ENCODE measurements at places on chromosomes 11 and 22.

DNA sequence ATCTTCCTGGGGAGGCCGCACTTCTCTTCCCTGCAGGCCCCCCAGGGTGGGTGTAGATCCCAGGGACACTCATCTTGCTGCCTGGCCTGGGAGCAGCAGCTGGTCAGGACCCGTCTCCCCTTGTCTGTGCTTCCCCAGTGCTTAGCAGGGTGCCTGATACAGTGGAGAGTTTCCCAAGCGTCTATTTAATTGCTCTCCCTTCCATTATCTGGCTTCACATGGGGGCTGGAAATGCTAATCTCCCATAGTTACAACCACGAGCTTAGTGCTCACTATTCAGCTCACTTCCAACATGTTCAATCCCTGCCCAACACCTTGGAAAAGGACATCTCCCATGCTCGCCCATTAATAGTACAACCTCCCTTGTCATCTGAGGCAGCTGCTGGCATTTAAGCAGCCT is 100.5 kb downstream of the DSCAML1 start:
- no peak for DNase-seq

DNA sequence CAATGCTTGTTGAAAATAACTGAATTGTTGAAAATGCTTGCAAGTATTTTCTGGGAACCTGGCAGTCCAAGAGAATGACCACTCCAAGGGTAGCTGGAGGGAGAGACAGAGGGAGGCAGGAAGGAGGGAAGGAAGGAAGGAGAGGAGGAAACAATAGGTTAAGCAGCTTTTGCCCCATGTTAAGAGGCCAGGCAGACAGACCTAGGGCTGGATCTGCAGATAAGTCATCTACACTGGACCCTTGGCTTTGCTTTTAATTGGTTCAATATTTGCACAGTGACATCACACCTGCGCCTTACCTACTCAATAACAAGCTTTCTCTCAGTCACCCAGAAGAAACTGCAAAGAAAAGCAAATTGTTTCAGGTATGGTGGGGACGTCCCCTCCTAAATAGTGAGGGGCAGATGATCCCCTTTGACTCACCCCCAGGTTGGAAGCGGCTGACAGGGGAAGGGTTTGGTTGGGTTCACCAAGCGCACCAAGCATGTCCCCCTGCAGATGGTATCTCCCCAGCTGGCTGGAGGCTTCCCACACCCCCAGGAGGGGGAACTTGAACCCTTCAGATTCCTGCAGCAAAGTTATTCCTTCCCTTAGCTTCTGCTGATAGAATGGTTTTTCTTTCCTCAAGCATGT is 24.3 kb downstream of the MYH9 start:
- DNase-seq = no peak

DNA sequence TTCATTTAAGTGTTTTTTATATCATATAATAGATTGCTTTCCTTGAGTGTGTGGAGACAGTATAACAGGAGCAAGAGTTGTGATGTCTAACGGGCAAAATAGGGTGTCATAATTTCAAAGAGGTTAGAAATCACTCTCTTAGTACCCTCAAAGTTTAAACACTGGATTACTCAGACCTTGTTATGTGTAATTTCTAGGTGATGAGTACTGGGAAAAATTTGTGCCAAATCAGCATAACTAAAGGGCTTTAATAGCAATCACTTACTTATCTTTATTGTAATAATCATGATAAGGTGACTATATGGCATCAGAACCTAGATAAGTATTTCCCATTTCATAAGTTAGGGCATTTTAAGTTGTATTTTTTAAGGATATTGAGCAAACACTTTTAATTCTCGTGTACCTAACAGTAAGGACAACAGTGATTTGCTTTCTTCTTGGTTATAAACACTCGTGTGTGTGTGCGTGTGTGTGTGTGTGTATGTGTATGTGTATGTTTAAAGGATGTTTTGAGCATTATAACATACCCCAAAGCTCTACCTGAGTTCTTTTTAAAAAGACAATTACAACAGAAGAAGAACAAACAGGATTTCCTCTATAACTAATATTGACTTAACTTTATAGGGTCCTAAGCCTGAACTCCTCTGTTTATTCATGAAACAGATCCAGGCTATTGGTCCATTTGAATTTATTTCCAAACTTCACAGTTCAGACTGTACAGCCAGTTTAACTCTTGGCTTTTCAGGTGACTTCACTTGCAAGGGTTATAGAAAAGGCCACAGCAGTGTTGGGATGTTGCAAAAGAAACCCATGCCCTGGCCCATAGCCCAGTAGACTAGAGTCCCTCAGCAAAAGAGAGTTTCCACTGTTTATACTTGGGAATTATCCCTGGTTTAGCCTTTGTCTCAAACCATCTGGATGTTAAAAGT is 23.7 kb upstream of the PDE3B start:
- DNase-seq = no peak

- DNase-seq = no peak
Measured at GRCh38 chr22:41562461-41562860, 1.7 kb downstream of the CSDC2 start.

DNA sequence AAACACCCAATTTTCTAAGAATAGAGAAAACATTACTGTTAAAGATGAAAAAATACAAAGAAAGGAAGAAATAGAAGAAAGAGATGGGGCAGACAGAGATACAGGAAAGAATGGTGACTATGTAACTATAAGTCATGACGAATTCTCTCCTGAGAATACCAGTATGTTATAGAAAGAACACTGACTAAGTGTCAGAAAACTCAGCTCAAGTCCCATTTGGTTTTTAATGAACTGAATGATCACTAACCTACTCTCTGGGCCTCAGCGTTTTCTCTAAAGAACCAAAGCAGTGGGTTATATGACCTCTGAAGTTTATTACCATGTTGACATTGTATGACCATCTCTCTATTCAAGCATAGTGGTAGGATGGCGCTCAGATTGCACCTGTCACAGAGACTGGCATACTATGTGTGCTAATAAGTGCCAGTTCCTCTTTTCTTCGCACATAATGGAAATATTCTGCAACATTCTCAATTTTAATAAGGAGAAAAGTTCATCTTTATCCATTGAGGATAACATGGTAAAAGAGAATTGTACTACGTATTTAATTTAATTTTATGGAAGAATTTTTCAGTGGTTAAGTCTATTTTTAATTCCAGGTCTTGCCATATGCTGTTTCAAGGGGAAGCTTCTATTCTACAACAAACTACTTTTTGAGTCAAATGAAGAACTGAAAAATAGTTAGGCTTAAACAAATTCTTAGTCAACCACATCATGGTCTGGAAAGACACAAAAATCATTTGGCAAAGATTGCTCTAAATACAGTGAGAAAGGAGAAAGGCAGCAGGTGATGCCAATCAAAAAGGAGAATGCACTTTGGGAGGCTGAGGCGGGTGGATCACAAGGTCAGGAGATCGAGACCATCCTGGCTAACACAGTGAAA is 25.0 kb upstream of the EED start:
- DNase-seq = no peak

Data from fibroblast of skin of left biceps (primary cell).